ENCODE measurements at places on chromosomes 5 and 9.

GRCh38 chr5:2381861-2382260 lies 369.6 kb downstream of the IRX2 start:
- no peak for DNase-seq

- no peak for DNase-seq
These were observed 45.5 kb downstream of the SPOCK1 start for GRCh38 chr5:137453483-137454080.

DNA sequence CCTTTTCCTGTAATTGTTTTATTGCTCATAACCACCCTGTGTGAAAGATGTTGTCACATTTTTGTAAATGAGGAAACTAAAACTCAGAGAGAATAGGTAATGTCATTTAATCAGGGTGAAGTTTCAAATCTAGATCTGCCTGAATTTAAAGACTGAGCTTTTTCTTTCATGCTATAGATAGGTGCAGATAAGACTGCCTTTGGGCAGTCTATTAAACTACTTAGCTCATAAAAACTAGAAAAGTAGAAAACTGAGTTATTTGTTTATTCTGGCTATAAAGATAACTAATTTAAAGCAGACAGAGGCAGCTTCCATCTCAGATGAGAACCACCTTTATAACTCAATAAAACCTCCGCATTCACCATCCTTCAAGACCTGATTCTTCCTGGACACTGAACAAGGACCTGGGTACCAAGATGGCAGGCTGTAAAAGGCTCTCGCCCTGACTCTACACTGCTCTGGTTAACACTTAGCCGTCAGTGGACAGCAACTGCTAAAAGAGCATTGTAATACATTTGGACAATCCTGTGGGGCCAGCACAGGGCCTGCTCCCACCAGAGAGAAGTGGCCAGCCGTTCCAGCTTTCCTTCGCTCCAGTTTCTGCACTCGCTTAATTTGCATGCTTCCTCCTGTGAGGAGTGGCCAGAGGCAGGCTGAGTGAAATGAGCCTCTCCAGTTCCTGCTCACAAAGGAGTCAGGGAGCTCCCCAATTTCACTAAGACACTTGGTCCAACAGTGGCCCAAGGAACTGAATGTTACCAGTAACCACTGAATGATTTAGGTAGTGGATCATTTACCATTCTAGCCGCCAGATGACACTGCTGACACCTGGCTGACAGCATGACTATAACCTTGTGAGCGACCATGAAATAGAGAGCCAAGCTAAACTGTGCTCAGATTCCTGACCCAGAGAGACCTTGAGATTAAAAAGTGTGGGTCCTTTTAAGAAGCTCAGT lies 566.4 kb downstream of the EFNA5 start:
- no peak for DNase-seq

GRCh38 chr5:124806373-124807077 lies 60.1 kb upstream of the ZNF608 start:
- DNase-seq: no peak

GRCh38 chr5:10700516-10700915 lies 60.5 kb downstream of the DAP start:
- no peak for DNase-seq

DNA sequence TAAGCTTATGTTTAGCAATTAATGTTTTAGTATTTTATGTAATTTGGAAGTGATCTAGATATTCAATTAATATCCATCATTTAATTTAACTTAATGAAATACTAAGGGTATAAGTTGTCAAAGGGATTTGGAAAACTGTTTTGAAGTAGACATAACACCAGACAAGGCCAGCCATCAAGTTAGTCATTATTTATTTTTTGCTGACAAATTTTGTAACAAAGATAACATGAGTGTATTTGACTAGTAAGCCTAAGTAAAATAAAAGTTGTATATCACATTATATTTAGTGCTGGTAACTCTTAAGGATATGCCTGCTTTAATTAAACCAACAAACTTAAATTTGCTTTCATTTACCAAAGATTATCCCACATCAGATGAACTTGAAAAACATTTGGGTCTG lies 125.9 kb upstream of the TNFAIP8 start:
- DNase-seq: no peak

DNA sequence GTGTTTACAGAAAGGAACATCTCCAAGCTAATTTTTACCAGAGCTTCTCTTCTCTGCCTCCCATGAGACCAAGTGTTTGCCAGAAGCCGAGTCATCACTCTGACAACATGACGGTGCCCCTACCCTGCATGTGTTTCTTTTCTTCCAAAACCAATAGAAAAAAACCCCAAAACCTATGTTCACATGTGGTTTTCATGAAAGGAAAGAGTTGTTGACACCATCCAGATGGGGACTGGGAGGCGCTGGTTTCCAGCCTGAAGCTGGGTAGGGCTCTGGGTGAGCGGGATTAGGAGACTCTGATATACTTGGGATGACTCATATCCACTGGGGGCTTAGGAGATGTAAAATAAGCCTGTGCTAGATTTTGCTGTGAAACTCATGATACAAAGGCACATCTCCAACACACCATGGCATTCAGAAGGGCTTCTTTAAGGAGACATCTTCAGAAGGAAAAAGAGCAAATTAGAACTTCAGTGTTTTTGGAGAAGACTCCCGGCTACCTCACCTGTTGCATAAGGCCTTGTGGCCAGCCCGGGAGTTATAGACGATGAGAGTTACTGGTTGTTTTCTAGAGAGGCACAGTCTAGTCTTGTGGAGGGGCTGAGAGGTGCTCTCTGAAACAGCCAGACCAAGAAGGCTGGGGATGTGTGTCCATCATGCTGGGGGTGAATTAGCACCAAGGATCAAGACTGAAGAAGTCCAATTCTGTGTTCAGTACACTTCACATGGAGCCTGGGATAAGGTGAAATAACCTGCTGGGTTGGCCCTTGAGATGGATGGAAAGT lies 108.9 kb upstream of the LHFPL2 start:
- no peak for DNase-seq

DNA sequence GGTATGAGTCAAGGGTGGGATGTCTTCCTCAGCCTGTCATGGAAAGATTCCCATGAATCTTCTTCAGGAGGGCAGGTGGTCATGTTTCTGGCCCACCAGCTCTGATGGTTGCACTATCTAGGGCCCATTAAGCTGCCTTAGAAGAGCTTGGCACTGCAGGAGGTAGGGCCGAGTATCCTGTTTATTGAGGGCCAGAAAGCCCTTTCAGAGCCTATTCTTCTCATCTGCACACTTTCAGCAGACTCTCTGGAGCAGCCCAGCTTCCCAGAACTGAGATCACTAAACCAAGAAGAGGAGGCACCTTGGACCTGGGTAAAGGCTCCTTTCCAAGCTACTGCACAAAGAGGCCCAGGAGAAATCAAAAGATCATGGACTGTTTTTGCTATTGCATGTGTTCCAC lies 146.5 kb downstream of the MTX3 start:
- no peak for DNase-seq

Measured in stimulated activated CD4-positive, alpha-beta T cell treated with anti-CD3 and anti-CD28 coated beads, Interleukin-12 subunit alpha, Interleukin-12 subunit beta, amount 100 ng/mL, for 4 hours (primary cell).